Kidney capillary endothelial cell (primary cell): ENCODE measurements at places on chromosomes 1 and 21.

DNA sequence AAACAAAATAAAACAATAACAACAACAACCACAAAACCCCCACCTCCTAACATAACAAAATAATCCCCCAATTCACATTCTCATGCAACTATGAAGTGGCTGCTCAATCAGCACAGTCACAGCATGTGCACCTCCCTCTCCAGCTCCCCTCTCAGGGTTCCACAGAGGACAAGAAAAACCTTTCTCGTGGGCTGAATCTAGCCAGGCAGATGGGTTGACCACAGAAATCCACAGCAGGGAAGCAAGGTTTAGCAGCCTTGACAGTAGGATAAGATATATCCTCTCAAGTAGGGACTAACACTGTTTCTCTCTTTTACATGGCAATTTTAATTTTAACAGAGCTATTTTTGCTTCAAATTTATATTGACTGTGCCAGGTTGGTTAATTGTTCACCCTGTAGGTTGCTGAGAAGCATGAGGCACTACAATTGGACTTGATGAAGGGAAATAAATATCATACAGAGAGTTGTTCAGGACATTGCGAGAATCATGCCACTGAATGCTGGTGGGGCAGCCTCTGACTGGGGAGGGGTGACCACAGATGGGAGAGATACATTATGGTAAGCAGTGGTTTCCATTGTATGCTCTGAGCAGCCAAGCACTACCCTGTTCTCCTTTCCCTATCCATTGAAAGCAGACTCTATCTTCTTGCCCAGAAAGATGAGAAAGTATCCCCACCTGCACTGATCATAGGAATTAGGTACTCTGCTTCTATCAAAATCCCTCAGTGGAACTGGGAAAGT, 535.1 kb downstream of the DPYD start:
- DNase-seq, result no peak

DNA sequence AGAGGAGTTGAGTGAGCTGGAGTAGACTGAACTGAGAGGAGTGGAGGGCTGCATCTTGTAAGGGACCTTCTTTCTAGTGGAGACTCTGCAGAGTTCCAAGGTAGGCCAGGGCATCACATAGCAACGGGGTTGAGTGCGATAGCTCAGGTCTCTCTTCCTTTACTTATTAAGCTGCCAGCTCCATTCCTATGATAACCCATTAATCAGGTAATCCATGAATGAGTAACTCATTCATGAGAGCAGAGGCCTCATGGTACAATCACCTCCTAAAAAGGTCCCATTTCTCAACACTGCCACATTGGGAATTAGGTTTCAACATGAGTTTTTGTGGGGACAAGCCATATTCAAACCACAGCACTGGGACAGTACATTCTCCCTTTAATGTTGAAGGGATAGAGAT, 21.3 kb downstream of the VN1R5 start:
- DNase-seq, result no peak

- DNase-seq, result no peak
Observed at GRCh38 chr1:229757226-229757625, 131.2 kb downstream of the URB2 start.

DNA sequence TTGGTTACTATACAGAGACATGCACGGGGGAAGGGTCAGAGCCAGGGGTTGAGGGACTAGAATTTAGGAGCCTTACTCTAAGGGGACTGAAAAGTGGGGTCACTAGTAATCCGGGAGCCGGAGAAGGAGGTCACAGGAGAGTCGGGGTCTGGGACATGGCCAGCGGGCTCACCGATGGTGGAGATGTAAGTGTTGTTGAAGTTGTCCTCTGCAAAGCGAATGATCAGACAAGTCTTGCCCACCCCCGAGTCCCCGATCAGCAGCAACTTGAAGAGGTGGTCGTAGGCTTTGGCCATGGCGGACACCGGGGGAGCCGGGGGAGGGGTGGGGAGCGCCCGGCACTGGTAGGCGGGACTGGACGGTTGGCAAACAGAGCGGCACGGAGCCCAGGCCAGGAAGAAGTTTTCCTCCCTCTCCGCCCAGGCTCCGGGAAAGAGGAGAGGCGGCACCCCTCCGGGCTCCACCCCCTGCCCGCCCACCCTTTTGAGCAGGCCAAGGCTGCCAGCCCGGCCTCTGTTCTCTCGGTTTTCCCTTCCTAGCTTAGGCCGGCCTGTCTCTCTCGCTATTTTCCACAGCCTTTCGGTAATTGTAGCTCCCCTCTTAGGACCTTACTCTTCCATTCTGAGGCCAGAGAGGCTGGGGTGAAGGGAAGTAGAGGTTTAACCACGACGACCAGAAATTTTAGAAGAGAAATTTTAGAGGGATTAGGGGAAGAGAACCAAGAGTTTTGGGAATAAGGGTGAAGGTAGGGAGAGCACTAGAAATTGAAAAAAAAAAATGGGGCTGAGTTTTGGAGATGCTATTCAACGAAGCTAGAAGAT, at the start of gene RAB13:
TSS of gene RAB13 (minus strand) at position 399 of the 821 bp plus-strand sequence. CDS start at position 296, 103 bp downstream.
- DNase-seq, result peak; percentile 63

DNA sequence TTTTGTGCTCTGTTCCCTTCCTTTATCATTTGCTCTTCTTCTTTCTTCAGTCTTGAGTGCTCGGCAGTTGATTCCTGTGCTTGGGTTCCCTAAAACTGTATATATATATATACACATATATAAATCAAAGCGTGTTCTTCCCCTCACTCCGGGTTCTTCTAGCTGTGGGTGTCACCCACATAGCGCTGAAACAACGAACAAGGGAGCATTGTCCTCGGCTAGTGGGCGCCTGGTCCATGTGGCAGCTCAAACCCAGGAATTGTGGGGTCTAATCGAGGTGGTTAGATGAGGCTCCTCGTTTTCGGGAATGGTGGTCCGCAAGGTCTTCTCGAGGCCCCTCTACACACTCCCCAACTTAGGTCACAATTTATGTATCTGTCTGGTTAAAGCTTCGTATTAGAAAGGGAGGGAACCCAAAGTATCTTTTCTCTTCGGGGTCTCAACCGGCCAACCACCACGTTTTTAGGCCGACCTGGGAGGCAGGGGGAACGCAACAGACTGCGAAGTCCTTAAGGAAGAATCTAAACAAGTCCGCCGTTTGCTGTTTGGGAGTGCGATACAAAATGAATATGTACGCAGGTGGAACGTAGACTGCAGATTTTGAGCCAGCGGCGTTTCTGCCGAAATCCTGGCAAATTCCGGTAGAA, 504 bp upstream of the SDHC start:
- DNase-seq, result no peak

DNA sequence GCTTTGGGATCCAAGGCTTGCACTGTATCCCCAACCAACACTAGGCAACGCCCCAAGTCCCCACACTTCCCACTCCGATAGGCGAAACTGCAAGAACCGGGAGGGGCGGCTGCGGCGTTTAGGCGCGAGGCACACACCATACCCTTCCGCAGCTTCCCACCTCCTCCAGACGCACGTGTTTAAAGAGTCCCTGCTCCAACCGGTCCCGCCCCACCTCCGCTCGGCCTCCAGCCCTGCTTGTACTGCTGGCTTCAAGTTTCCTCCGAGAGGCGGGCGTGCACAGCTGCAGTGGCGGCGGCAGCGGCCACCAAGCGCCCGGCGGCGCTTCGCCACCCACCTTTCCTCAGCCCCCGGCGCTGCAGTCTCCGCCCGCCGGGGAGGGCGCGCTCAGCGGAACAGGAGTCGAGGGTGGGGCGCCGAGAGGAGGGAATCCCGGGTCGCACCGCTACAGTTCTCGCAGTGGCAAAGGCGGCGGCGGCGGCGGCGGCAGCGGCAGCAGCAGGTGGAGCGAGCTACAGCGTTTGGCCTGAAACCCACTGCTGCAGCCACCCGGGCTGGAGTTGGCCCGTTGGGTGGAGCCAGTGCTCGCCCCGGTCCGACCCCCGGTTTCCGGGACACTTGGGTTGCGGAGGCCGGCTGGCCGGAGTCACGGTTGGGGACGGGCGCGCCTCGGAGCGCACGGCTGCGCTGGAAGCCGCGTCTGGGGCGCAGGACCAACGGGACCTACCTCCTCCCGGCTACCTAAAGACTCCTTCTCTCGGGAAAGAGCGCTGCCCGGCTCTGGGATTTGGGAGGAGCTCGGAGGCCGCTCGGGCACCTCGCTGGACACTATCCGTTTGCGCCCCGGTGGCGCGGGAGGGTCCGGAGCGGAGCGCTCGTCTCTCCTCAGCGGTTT, at the start of gene CNIH3:
TSS of gene CNIH3 (plus strand) at position 457 of the 895 bp plus-strand sequence. CDS start 858 bp downstream, outside the sequence.
- DNase-seq, result no peak

GRCh38 chr1:68795956-68796355, 299.1 kb upstream of the DEPDC1 start:
- no peak for DNase-seq

- DNase-seq, result peak; percentile 45
Observed at GRCh38 chr1:175192630-175193526, at the start of gene KIAA0040. TSS of gene KIAA0040 (minus strand) at chr1:175192776. CDS start at chr1:175161013, 31,763 bp downstream.

GRCh38 chr1:162030759-162031280, 7.2 kb upstream of the OLFML2B start:
- no peak for DNase-seq

- no peak for DNase-seq
Observed at GRCh38 chr1:27981145-27981544, 21.4 kb downstream of the XKR8 start.
